ENCODE measurements at places on chromosomes 5 and 9.

- DNase-seq, result no peak
Observed at GRCh38 chr5:77758141-77758938, 17.8 kb downstream of the TBCA start.

GRCh38 chr5:132437604-132438266 is 52.8 kb downstream of the IRF1 start:
- DNase-seq, result peak; percentile 98

GRCh38 chr5:29208024-29208423 is 1985.5 kb upstream of the CDH6 start:
- peak; percentile 28 for DNase-seq

DNA sequence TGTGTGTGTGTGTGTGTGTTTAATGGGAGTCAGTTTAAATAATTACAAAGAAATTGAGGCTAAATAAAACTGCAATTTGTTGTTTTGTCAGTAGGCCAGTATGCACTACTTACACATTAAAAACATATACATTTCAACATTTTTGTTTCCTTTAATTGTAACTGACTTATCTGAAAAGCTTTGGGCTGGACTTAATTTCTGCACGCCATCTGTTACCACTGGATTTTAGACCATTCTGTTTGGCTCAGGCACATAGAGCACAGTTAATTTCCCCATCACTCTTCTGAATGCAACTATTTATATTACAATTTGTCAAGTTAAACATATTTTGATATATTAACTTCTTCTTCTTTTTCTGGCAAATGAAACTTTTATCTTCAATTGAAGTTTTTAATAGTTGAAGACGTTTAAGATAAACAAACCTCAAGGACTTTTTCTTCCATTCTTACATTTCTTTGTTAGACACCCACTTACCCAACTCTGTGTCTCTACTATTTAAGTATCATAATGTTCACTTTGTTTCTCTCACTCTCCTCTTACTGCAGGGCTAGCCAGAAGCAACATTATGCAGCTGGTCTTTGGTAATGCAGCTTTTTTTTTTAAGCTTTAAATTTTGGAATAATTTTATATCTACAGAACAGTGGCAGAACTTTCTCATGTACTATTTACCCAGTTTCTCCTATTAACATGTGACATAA is 253.4 kb upstream of the ANKH start:
- DNase-seq, result no peak

DNA sequence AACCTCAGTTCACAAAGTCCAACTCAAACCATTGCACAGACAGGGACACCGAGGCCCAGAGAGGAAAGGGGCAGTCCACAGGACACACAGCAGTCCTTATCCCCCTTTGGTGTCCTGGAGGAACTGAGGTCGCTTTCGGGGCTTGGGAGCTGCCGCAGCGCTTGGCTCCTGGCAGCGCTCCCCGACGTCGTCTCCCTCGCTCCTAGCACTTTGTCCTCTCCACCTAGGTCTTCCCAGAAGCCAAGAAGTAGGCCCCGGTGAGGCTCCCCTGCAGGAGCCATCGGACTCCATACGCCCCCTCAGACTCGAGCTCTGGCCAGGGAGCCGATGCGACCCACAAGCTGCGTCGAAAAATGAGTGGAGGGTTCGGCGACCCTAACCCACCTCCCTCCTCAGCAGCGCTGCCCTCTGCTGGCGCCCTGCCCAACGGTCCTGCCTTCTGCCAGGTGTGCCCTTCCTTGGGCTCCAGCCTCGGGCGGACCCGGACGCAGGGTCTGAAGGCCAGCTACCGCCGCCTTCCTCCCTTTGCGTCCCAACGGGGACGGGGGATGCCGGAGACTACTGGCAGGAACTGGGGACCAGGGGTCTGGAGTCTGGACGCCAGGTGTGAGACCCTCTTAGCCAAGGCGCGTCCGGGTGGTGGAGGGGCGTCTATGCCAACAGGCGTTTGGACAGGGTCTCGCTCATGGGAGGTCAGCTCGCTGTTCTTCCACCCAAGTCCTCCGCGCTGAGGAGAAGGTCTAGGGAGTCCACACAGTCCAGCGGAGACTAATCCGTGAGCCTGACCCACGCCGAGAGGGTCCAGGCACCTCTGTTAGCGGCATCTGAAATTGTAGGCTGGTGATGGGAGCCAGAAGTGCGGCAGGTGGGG is 2.1 kb upstream of the PRDM12 start:
- DNase-seq, result no peak

- no peak for DNase-seq
Observed at GRCh38 chr9:89822996-89823395, 218.2 kb downstream of the GADD45G start.

GRCh38 chr9:79286992-79287707 is 284.6 kb upstream of the TLE4 start:
- DNase-seq, result no peak

DNA sequence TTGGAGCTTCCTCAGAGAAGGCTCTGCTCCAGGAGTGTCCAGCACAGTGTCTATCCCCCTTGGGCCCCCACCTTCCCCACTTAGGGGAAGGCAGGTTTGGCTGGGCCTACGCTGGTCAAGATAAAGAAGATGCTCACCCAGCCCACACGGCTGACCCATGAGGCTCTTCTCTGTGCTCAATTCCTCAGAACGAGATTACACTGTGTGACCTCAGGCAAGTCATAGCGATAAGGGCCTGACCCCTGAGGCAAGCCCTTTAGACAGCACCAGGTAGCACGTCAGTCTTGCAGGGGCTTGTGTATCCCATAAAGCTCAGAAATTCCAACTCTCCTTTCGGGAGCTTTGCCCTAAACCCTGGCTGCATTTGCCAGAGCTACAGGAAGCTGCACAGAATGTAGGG is 32.6 kb downstream of the CORO2A start:
- no peak for DNase-seq

DNA sequence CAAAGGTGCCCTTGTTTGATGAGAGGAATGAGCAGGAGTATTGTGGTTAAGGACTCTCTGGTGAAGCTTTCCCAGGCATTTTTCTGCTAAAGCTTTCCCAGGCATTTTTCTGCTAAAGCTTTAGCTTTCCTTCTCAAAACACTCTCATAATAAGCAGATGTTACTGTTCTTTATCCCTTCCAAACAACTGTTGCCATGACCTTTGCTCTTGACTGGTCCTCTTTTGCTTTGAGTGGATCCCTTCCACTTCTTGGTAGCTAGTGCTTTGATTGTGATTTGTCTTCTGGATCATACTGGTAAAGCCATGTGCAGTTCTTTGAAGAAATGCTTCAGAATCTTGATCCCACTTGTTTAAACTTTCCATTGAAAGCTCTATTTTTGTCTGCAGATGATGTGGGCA is 85.8 kb downstream of the GPBP1 start:
- no peak for DNase-seq

- no peak for DNase-seq
Observed at GRCh38 chr5:158897444-158898160, 202.1 kb downstream of the EBF1 start.

- peak; percentile 51 for DNase-seq
Observed at GRCh38 chr5:107474716-107475489, 195.8 kb downstream of the EFNA5 start.

GRCh38 chr5:110256298-110256697 is 470.2 kb downstream of the TMEM232 start:
- no peak for DNase-seq

DNA sequence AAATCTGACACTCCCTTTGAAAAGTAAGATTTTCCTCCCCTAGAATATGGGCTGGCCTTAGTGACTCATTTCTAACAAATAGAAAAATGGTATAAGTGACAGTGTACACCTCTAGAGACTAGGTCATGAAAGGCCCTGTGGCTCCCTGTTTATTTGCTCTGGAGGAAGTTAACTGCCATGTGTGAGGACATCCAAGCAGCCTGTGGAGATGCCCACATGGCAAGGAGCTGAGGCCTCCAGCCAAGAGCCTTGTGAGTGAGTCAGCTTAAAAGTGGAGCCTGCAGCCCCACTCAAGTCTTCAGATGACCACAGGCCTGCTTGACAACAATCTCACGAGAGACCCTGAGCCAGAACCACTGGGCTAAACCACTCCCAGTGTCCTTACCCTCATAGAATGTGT is 128.1 kb upstream of the LHFPL2 start:
- no peak for DNase-seq

DNA sequence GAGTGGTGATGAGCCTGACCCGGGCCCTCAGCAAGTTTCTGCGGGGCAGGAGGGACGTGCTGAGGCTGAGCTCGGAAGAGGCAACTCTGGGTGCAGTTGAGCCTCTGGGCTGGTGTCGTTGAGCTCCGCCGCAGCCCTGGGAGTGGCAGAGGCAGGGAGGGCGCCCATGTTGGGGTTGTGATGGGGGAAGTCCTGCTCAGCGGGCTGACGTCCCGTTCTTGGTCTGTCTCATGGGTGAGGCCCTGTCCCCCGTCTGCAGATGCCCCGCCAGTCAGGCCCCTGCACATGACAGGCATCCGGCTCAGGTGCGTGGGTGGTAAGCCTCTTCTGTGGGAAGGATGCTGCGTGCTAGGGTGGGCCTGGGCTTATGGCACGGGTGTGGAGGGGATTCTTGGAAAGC is 64.3 kb downstream of the RXRA start:
- DNase-seq, result no peak

DNA sequence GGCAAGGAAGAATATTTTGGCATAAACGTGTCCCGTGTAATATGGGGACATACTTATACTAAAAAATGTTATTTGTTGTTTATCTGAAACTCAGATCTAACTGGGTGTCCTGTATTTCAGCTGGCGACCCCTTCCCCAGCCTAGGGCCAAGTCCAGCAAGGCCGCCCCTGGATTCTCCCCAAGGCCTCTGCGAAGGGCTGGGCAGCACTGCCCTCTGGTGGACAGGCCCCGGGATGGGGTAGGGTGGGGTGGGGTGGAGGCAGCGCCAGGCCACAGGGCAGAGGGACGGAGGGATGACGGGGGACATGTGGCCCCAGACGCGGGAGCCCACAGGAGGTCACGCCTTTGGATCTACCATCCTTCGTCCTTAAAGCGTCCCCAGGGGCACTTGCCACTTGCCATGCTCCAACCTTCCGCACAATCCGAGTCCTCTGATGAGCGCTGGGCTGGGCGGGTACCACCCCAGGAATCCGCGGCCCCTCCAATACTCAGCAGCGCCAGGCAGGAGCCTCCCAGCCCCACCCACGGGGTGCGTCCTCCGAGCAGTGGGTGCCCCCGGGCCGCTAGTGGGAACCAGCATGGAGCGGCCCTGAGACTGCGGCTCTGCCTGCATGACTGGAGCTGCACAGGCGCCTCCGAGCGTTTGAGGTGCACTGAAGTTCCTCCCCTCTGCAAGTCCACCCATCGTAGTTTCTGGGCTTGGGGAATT is 7.1 kb upstream of the AGPAT2 start:
- peak; percentile 28 for DNase-seq

GRCh38 chr9:38006163-38006562 is 62.9 kb downstream of the SHB start:
- DNase-seq, result no peak

- DNase-seq, result peak; percentile 42
Observed at GRCh38 chr5:15587916-15588315, 87.9 kb downstream of the FBXL7 start.

DNA sequence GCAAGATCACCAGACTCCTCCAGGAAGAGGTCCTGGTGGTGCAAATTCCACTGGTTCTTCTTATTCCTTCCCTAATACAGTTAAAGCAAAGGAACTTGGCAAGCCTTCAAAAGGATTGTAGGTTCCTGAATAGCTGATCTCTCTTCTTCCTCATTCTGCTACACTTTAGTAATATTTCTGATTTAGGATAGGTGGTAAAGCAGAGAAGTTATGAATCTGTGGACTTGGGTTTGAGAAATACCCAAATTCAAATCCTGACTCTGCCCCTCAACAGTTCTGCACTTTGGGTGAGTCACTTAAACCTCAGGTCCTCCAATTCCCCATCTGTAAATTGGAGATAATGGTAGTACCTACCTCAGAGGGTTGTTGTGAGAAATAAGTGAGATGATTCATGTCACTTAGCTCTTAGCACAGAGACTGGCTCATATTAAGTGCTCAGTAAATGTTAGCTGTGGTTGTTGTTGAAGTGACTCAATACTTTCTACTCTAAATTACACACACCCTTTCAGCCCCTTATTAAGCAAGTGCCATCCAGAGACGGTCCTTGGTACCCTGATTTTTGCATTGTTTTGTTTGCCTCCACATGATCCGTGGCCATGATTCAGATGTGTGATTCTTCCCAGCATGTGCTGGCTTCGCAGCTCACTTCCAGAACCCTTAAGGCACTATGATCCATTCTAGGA is 5.2 kb downstream of the SH3RF2 start:
- DNase-seq, result peak; percentile 37

DNA sequence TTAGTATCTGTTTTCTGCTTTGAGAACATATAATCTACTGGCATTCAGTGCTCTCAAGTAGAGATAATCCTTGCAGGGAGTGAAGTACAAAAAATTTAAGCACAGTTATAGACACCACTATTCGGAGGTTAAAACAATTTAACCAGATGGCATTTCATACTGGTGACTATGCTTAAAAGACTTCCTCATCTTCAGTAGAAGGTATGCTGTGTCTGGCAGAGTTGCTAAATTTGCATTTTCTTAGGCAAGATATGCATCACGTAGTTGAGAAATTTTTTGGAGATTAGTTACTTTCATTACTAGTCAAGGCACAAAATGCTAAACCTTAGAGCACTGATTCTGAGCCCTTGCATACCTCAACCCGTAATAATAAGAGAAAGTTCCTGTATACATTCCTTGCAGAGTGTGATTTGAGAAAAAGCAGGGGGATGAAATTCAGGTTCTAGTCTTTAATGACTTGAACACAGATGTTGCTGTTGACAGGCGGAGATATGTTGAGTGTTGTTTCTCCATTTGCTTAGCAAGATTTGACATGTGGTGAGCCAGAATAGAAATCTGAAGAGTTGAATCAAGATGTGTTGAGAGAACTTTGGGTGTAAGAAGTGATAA is 70.8 kb upstream of the STARD4 start:
- DNase-seq, result peak; percentile 98

DNA sequence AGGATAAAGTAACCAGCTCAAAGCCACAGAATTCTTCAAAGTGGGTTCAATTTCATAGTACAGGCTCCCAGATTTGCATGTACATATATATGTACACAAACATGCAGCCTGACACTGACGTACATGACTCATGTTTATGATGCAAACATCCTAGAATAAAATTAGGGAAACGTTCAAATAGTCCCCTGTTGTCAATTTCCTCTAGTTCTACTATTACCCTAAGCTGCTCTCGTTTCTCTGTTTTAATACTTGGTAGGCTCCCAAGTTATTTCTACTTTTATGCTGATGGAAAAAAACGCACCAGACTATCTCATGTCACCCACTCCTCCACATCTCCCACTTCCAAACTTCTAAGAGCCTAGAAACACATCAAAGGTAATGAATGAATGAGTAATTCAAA is 229.7 kb downstream of the EPB41L4A start:
- no peak for DNase-seq

DNA sequence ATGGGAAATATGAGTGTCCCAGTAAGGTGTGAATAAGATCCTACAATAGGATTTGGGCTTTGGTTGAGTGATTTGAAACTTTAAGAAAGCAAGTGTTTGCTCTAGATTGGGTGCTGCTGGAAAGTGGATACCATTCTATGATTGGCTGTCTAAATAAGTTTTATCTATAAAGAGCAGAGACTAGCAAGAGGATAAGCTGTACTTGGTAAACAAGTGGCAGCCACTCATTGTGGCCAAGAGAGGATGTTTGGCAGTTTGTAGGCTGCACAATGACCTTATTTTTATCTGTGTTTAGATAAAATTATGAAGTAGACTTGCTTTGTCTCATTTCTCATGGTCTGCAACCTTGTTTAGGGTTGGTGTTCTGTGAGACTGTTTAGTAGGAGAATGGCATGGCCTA is 341.6 kb upstream of the PIK3R1 start:
- no peak for DNase-seq
